ENCODE measurements at places on chromosomes 1 and 21.

- peak; percentile 33 for DNase-seq
These were observed 6.8 kb upstream of the SLAMF9 start for GRCh38 chr1:159960721-159961381.

DNA sequence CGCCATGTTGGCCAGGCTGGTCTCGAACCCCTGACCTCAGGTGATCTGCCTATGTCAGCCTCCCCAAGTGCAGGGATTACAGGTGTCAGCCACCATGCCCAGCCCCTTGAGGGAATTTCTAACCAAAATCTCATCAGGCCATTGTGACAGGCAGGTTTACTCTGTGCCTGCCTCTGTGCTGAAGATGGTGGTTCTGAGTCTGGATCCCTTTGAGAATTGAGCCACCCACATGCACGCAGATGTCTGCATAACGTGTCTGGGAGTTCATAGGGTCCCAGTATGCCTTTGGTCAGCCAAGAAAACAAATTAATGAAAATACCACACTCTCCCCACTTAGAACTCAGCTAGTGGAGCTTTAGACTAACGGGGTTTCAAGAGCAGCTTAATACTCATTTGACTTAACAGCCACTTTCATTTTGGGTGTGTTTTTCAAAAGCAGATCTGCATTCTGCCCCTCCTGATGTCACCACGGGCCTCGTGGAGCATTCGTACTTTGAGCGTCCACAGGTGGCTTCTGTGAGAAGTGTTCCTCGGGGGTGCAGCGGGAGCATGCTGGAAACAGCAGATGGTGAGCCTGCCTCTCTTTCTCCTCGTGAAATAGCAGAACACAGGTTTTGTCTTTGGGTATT lies 45.3 kb downstream of the DIP2A start:
- DNase-seq, result no peak

- DNase-seq, result no peak
These were observed 6.8 kb upstream of the TRABD2B start for GRCh38 chr1:48003741-48004531.

DNA sequence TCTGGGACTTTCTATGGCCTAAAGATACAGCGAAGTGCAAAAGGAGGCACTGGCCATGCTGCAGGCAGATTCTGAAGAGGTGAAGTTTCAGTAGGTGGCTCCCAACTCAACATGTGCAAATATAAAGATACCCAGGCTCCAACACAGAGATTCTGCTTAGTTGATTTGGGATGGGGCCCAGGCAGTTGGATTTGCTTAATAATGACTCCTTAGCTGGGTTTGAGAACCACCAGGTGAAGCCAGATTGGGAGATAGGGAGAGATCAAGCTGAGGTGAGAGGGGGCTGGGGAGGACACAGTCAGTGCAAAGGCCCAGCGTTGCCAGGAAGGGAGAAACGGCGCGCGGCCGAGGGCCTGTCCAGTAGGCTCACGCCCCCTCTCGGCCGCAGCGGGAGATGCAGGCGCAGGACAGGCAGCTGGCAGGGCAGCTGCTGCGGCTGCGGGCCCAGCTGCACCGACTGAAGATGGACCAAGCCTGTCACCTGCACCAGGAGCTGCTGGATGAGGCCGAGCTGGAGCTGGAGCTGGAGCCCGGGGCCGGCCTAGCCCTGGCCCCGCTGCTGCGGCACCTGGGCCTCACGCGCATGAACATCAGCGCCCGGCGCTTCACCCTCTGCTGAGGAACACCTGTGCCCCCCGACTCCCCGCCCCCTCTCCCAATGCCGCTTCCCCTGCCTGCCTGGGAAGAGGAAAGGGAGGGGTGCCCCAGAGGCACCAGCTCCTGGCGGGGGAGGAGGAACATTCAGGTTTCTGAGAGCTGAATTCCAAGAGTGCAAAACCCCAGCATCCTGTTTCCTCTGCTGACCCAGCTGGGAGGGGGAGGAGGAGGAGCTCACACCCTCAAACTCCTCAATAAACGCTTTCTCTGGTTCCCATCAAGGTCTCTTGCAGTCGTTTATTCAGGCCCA lies 1.2 kb downstream of the FAM167B start:
- peak; percentile 84 for DNase-seq

DNA sequence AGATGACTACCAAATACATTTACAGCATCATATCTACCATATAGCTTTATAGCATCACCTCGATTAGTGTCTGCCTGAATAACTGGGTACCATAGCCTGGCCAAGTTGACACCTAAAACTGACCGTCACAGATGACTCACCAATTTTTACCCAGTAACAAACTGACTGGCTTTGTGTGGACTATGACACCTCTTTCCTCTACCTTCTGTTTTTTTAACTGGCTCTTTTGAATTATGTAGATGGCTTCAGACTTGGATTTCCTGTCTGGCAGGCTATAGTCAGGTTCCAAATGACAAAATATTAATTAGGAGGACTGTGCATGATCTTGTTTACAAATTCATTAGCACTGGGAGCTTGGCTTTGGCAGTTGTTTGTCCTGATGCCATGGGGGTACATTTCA lies 360.3 kb downstream of the TGFB2 start:
- DNase-seq, result no peak

DNA sequence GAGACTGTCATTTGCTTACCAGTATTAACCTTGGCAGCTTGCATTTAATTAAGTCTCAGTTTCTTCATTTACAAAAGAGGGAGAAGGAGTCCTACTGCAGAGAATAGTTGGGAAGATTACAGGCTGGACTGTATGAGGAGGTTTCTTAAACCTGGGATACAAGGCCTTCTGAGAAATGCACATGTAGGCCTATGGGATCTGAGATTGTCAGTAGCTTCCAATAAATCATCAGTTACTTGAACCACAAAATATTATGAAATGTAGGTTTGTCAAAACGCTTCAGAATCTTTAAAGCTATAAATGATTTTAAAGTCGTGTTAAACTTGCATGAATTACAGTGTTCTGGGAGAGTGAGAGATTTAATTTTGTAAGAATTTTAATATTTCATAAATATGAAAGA lies 69.6 kb downstream of the NRIP1 start:
- no peak for DNase-seq

DNA sequence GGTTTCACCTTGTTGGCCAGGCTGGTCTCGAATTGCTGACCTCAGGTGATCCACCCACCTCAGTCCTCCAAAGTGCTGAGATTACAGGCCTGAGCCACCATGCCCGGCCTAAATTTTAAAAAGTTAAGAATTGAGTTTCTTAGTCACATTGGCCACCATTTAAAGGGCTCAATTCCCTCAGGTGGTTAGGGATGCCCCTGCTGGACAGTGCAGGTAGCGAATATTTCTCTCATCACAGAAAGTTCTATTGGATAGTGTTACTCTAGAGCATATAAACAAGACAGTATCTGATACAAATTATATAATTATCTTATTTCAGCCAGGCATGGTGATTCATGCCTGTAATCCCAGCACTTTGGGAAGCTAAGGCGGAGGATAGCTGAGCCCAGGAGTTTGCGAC lies 320.2 kb downstream of the ZP4 start:
- no peak for DNase-seq

GRCh38 chr1:31782421-31783410 lies 18.6 kb upstream of the ADGRB2 start:
- no peak for DNase-seq
